ENCODE measurements at places on chromosomes 4 and X.

DNA sequence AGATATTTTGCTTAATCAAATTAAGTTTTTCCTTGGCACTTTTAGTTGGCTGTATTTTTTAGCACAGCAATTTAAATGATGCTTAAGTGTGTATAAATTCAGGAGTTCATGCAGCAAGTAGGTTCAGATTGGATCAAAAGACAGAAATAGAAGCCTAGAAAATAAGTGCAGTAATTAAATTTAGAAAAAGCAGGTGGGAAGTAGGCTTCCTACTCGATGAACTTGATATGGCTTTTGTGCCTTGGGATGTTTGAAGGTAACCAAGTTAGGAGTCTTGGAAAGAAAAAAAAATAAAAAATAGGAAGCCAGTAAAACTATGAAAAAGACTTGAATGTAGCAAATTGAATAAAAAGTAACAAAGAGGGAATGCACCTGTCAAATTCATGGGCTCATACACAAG is 372.3 kb downstream of the SPOCK3 start:
- DNase-seq = no peak

DNA sequence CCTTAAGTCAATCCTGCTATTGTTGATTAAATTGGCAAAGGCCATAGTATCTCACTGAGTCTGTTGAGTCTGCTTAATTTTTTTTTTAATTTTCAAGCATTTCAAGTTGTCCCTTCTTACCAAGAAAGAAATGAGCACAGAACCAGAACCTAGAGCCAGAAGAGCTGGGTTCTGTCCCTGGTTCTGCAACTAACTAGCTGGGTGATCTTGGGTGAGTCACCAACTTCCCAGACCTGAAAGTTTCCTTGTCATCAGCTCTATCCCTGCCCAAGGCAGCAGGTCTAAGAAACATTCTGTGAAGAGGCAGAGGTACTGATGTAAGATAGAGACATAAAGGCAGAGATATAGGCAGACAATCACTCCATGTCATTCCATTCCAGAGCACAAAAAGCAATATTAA is 17.3 kb downstream of the TEC start:
- DNase-seq = no peak

DNA sequence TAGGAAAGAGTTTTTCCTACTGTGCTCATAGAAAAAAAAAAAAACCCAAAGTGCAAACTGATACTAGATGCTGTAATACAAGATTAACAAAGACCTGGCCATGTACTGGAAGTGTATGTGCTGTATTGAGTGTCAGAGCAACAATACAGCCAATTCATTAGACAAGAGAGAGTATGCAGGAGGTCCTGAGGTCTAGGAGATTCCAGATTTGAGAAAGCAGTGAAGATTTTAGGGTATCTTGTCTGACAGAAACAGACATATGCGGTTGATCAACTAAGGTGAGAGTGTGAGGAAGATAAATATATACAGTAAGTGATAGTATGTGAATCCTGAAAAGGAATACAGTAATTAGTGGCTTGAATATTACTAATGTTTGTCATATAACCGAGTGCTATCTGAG is 3.0 kb downstream of the GPR174 start:
- no peak for DNase-seq

DNA sequence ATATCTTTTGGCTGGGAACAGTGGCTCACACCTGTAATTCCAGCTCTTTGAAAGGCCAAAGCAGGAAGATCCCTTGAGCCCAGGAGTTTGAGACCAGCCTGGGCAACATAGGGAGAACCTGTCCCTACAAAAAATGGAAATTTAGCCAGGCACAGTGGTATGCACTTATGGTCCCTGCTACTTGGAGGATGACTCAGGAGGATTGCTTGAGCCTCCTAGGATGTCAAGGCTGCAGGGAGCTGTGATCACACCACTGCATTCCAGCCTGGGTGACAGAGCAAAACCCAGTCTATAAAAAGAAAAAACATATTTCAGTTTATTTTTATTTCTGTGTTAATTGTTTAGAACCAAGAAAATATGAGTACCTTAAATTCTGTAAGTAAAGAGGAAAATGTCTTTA is 123.7 kb downstream of the CBR4 start:
- no peak for DNase-seq

DNA sequence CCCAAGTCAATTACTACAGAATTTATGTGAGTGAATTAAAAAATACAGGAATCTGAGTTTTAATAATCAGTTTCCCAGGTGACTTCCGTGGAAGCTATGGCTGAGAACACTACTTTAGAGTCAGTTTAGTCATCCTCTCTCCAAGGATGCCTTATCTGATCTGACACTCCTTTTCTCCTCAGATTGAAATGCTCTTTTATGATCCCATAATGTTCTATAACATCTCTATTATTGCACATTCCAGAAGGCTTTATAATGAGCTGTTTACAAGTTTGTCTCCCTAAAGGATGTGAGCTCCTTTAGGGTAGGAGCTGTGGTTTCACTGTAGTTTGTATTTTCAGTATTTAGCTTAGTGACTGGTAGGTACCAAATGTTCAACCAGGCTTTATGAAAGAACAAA is 90.0 kb downstream of the GPRIN3 start:
- DNase-seq = no peak

DNA sequence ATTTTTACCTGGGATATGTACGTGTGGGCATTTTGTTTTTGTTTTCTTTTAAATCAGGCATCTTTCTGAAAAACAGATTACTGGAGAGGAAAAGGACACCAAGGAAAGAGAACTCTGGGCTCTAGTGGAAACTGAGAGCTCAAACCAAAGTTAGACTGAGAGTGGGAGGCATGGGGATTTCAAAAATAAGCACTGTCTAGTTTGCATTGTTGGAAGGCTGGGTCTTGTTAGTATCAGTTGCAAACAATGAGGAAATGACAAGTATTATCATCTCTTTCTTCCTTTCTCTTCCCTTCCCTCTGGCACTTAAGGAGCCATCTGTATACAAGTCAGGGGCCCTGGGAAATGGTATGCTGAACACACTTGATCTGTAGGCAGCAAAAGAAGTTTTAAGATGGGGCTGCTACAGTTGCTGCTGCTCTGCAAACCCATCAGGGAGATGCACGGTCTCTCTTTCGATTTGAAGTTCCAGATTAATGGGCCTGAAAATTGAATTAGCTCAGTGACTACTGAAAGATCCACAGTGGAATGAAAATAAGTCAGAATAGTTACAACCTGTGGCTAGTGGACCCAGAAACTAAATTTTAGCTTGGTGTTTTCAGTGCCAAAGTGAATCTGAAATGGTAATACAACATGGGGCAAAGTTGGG is 48.0 kb upstream of the GRXCR1 start:
- no peak for DNase-seq

- no peak for DNase-seq
These were observed 83.1 kb upstream of the ARSJ start for GRCh38 chr4:114062499-114062898.

- no peak for DNase-seq
These were observed 19.9 kb upstream of the KLHL8 start for GRCh38 chr4:87240341-87240740.

GRCh38 chrX:10173331-10173900 is 16.6 kb downstream of the CLCN4 start:
- DNase-seq = no peak

DNA sequence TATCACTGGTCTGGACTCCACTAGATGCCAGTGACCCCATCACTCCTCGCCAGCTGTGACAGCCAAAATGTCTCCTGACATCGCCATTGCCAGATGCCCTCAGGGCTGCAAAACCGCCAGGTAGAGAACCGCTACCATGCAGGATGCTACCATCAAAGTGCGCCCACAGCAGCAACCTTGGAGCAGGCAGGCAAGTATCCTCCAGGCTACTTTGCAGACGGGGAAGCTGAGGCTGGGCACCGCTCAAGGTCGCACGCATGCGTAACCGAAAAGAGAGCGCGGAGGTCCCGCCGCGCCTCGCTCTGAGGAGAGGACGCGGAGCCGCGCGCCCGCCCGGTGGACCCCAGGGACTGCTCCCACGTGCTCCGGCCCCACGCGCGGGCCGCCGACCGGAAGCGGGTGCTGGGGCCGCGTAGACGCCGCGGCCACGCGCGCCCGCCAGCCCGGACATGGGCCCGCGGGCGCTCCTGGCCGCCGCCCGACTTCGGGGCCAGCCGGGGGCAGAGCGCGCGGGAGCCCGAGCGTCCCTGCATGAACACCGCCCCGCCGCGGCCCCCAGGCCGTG is at the start of gene STS:
Gene STS (plus strand): TSS at position 300 of the 565 bp plus-strand sequence. CDS start 105,488 bp downstream, outside the sequence.
- peak; percentile 28 for DNase-seq

DNA sequence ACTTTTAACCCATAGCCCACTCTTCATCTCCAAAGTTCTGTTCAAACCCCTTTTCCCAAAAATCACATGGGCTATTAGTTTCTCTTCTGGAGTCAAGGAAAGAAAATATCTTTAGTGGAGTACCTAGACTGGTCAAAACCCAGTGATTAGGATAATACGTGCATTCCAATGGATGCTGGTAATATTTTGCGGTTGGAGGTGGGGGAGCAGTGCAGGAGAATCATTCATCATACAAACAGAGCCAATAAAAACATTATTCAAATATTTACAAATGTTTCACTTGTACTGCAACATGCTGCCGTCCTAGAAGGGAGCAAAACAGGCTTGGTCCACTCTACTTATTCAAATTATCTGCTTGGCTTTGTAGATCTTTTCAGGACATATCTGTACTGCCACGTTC is 57.2 kb upstream of the RAB9B start:
- DNase-seq = no peak

DNA sequence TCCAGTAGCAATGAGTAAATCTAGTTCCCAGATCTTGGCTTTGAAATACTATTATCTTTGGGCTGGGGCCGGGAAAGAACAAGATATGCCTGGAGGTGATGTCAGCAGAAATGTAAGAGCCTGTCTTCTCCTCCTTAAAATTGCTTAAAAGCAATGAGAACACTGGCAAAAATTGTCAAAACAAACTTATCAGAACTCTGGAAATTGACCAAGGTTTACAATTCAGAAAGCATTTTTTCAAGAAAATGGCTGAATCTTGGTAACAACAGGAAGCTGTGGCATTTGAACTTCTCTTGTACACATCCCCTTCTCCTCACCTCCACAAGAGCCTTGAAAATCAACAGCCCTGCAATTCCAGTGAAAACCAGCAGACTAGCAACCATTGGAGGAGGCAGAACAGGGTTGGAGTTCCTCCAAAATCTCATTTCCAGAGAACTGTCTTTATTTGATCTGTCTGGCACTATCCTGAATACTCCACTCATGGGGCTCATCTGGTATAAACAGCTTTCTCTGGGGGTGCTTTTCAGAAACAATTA is 13.5 kb downstream of the TIMP1 start:
- DNase-seq = no peak

DNA sequence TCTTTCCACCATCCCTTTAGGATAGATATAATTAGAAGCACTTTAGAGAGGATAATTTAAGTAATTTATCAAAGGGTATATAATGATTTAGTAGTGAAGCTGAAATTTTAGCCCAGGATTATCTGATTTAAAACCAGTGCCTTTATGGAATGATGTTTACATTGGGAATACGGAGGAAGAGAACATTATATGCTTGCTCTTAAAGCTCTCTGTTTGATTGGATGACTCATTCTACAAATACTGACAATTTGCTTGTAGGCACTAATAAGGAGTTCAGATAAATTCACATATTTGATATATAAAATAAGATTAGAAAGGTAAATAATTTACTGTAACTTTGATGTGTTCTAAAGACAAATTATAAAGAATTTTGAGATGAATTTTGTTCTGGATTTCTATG is 84.7 kb downstream of the SH3BGRL start:
- no peak for DNase-seq

DNA sequence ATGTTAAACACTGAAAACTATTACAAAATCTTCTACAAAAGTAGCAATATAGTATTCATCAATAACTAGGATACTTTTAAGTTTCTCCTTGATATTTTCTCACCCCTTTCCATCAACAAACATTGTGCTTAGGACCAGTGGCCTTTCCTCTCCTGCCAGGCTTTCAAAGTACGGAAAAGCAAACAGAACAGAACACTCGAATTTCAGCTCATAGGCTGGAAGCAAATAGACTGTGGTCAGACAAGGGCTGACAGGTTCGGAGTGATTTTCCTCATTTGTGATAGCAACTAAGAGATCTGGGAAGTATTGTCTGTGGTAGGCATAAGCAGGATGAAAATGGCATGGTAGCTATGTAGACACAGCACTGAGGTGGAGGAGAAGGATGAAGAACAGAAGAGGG is 68.6 kb upstream of the SORBS2 start:
- no peak for DNase-seq

DNA sequence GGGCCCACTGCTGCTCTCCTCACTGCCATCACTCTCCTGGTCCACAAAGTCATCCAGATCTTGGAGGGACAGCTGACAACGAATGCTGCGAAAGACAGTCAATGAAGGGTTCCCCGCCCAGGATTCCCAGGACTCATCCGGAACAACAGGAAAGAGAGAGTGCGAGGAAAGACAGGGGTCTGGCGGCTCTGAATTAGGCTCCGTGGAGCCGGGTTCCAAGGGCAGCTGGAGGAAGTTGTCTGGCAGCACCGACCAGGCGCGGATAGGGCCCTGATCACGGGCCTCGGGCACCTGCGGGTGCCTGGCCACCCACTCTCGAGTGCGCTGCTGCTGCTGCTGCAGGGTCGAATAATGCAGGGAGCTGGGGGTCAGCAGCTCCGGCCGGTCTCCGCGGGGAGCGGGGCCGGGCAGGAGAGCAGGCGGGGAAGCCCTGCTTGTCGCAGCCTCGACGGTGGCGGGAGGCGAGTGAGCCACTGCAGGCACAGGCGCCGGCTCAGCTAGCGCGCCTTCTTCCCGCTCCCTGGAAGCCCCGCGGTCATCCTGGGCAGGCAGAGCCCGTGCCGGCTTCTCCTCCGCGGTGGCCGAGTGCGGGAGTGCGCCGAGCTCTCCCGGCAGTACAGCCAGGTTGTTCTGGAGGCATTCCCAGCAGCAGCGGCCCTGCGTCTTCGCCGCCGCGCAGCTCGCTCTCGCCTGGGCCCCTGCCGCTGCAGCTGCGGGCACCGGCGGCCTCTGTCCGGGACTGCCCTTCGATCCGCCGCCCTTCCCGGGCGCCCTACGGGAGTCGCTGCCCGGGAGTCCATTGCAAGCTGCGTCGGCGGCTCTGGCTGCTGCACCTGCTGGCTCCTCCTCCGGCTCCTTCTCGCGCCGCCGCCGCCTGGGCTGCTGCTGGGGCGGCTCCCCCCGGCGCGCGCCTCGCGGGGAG is 1.1 kb downstream of the SOWAHB start:
- DNase-seq = peak; percentile 25

GRCh38 chr4:185654965-185655554 is 119.8 kb upstream of the PDLIM3 start:
- DNase-seq = no peak

- no peak for DNase-seq
These were observed 46.1 kb upstream of the FAM9C start for GRCh38 chrX:13090339-13091110.

DNA sequence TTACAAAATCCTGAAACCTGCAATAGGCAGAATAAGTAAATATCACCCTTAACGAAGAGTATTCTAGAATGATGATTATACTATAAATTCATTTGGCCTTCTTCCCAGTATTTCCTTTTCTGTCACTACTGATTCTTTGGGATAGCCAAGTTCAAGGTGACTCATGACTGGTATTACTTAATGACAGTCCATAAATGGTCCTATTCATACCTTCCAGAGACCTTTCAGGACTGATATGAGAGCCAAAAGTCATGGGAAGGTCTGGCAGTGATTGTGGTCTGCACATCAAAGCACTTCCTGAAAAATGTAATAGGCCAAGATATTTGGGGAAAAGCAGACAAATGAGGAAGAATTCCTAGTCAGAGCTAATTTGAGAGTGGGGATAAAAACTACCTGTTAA is 239.6 kb upstream of the FAM47A start:
- no peak for DNase-seq
